Activated CD8-positive, alpha-beta memory T cell treated with anti-CD3 and anti-CD28 coated beads for 36 hours (primary cell): ENCODE measurements at places on chromosomes 3 and 15. TPM values are rescaled to one million over a fixed set of nuclear protein-coding genes. Genes with fewer than 3 reads are reported as not detected.

Gene CDC25A
- 58.2 TPM for total RNA-seq

Gene GOLGA6L7
- not detected for total RNA-seq

Gene COL7A1
- 1.3 TPM for total RNA-seq

Gene STOML1
- total RNA-seq = 11.6 TPM

Gene SNX22
- total RNA-seq = 0.42 TPM
